Muscle of back (tissue), 13 donors: ENCODE measurements at places on chromosomes 11 and 22. TPM values are rescaled to one million over a fixed set of nuclear protein-coding genes. Genes with fewer than 3 reads are reported as not detected.

A4GALT gene
- polyA plus RNA-seq: 20.2 TPM

DNA sequence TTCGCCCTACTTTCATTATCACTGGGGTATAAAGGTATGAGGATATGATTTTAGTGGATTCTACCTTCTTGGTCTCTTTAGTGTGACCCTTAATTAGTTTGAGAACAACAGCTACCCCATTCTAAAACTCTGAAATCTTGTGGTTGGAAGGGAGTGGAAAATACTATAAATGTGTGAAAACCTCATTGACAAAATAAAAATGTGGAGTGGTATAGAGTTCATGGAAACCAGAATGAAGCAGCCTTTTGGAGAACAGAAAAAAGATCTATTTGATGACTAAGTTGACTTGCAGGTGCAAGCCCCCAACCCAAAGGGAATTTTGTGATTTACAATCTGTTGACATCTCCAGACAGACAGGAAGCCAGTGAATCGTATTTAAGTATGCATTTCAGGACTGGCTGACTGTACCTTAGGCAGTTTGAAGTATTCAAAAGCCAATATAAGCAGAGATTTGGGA is 75.8 kb downstream of the GAS2 start:
- DNase-seq: peak; percentile 13

- no peak for DNase-seq
Measured at GRCh38 chr22:34842630-34843029, 223.3 kb upstream of the ISX start.

GRCh38 chr22:18979957-18980356 is 43.9 kb upstream of the PRODH start:
- no peak for DNase-seq

EMID1 gene
- 5.5 TPM for polyA plus RNA-seq

PRODH gene
- polyA plus RNA-seq: 4.0 TPM

DNA sequence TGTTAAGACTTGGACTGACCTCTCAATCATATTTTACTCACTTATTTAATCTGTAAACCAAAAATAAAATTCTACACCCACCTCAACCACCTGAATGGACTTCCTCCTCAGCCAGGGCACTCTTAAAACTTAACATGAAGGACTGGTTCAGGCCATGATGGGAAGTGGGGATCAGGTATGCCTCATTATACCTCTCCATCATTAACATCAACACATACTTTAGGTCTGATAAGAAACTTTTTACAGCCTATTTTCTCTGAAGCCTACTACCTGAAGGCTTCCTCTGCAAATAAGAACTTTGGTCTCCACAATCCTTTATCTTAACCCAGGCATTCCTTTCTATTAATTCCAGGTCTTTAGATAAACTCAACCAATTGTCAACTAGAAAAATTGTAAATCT is 390.0 kb downstream of the AASDHPPT start:
- DNase-seq: no peak

GRCh38 chr11:79263001-79263400 is 177.8 kb downstream of the TENM4 start:
- peak; percentile 50 for DNase-seq

MYBPC3 gene
- 0.26 TPM for polyA plus RNA-seq

- DNase-seq: no peak
Measured at GRCh38 chr22:41885116-41885515, 29.8 kb downstream of the SHISA8 start.

DNA sequence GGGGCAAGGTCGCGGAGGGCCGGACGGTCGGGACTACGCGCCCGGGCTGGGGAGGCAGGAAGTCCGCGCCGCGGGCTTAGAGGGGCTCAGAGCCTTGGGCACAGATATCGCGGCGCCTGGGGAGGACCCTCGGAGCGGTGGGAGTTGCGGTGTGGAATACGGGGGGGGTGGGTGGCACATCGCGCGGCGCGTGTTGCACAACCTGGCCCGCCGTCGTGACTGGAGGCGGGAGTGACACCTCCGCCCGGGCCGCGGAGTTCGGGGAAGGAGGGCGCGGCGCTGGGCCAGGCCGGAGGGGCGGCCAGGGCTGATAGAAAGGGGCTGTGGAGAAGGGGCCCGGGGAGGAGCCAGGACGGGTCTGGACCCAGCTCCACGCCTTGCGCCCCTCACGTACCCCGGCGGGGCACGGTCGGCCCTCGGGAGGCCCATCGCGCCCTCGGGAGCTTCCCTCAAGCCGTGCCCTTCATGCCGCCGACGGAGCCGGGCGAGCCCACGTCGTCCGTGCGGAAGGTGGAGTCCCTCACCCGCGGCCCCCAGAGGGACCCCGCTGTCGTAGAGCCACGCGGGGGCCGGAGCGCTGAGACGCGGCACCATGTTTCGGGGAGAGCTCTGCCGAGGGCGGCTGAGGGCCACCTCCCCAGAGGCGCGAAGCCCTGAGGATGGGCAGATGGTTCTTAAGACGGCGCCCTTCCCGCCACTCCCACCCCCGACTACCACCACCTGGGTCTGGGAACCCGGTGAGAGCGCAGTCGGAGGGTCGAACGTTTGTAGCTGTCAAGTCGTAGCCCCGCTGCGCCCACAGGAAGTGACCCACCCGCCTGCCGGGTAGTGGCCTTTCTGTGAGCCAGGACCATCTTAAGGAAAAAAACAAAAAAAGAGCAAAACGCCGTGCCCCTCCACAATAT is 729 bp downstream of the IL17RA start:
- no peak for DNase-seq

DNA sequence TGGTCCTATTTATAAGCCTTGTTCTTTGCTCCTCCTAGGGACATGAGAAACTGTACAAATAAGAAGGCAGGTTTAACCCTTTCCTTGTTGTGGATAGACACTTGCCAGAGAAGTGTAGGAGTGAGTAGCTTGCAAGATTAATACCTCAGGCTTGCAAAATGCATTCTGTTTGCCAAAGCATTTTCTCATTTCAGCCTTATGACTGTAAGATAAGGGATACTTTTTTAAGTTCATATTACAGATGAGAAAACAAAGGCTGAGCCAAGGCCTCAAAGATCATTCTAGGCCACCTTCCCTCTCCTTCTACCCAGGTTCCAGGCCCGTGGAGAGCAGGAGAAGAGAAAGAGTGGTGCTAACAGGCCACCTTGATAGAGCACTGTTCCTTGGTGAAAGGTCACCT is 46.8 kb downstream of the TRIM29 start:
- DNase-seq: no peak

GRCh38 chr11:86558207-86558606 is 114.2 kb downstream of the ME3 start:
- no peak for DNase-seq

MMP12 gene
- polyA plus RNA-seq: not detected

DNA sequence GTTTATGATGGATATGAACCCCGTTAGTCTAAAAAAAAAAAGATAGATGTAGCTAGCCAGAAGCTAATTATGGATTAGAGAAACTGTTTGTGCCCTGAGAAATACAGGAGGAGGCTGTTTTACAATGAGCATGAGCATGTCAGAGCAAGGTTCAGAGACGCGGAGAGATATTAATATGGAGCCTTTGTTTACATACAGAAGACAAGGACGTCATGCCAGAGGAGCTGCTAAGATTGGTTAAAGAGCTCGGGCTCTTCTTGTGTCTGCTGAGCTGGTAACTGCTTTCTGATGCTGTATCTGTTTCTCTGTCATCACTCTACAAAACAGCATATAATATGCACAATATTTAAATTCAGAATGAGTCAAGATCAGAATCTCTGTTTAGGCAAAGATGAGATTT is 24.9 kb upstream of the CCDC89 start:
- no peak for DNase-seq

OR2AG1 gene
- not detected for polyA plus RNA-seq

GRCh38 chr11:86245369-86246292 is 1.1 kb downstream of the EED start:
- peak; percentile 28 for DNase-seq

DNA sequence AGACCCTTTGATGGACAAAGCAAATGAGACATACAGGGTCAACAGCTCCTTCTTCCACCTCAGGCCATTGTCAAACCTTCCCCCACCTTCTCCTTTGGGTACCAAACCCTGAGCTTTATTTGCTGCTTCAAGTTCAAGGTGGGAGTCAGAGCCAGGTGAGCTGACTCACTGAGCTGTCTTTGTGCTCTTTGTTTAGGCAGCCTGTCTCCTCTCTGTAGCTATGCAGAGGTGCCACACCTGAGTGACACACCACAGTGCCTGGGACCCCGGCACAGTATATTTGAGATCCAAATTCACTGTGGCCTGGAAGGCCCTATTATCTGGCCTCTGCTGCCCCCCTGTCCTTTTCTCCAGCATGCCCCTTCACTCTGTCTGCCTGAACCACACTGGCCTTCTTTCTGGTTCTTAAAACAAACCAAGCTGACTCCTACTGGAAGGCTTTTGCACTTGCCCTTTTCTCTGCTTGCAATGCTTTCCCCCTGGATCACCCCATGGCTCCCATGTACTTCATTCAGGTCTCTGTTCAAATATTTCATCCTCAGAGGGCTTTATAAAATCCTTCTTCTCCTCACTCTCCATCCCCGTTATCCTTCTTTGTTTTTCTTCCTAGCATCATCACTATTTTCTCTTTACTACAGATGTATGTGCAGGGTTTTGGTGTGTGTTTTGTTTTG is 16.1 kb downstream of the LMO2 start:
- no peak for DNase-seq
